EH (cell line): ENCODE measurements at places on chromosomes 12 and 14.

DNA sequence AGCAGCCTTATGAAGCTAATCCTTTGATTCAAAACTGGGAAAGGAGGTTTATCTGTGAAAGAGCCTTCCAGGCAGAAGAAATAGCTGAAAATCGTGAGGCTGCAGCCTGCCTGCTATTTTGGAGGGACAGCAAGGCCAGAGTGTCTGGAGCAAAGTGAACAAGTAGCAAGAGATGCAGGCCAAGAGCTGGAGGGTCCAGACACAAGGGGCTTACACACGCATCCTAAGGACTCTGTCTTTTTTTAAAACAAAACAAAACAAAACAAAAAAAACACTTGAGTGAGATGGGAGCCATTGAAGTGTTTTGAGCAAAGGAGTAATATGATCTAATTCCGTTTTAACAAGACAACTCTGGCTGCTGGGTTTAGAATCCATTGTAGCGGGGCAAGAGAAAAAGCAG is 76.4 kb upstream of the BCAT1 start:
- DNase-seq = no peak

GRCh38 chr14:80809663-80810062 is 131.9 kb downstream of the CEP128 start:
- DNase-seq = no peak

DNA sequence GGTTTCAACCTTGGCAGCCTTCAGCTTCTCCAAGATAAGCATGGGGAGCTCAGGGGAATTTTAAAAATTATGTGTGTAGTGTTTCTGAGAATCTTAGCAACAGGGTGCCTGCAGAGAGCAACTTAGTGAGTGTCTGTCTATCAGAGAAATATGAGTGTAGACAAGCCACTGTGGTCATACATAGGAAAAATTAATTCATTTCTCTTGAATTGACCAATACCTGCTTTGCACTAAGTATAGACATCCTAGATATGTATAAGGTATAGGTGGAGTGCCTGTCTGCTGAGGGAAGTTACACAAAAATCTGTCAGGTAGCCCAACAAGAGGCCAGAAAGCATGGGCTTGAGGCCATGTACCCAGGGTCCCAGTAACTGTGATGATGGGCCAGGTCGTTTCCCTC is 20.7 kb downstream of the HELB start:
- no peak for DNase-seq

DNA sequence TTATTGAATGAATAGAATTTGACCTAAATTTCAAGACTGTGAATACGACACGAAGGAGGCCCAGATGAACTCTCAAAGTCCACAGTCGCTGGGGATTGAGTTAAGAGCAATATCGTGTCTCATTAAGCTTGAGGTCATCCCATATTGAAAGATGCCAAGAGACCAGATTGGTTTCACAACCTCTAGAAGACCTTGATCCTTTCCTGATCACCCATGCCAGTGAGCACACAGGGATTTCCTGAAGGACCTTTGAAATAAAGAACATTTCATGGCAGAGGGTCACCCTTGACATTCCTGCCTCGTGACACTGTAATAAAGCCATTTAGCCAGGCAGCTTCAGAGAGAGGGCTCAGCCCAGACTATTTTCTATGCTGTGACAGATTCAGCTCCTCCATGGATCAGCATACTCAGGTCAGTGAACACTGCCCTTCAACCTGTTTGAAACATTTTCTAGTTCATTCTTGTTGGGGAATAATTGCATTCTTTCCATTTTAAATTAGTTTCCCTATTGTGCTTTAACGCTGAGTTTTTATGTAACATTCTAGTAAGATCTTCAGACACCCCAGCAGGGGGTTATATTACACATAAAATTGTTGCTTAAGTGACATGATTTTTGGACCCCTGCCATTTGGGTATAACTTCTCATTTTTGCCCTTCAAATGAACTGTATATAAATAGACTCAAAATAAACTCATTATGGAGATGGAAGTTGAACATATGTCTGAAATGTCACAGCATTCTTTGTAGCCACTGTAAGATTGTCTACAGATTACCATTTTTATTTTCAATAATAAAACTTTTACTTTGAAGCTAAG is 213.2 kb downstream of the C12orf50 start:
- DNase-seq = peak; percentile 29

DNA sequence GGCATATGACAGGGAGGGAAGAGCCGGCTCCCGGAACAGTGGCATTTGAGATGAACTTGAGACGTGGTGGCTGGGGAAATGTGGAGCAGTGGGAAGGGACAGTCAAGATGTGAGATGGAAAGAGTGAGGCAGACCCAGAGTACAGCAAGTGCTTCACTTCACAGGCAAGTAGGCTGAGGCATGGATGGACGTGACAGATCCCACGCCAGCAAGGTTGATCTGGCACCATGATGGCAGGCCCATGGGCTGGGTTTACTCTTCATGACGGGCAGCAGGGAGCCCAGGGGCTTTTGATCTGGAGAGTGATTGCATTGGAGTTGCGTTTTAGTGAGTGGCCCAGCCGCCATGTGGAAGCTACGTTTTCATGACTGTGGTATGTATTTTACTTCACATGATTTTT is 17.9 kb upstream of the EML1 start:
- DNase-seq = no peak

GRCh38 chr14:22767323-22767589 is 768 bp downstream of the OXA1L start:
- no peak for DNase-seq
